ENCODE measurements at places on chromosomes 12 and 14. TPM values are rescaled to one million over a fixed set of nuclear protein-coding genes. Genes with fewer than 3 reads are reported as not detected.

TBC1D30 gene
- 0.11 TPM for total RNA-seq

CYP46A1 gene
- 0.07 TPM for total RNA-seq

KRT78 gene
- not detected for total RNA-seq

YBX3 gene
- 57.9 TPM for total RNA-seq

CD163 gene
- total RNA-seq = not detected

SLC6A15 gene
- not detected for total RNA-seq

TMTC1 gene
- 0.39 TPM for total RNA-seq

KRT2 gene
- 0.09 TPM for total RNA-seq

AMDHD1 gene
- total RNA-seq = 0.86 TPM

POTEM gene
- total RNA-seq = not detected

PTPN21 gene
- not detected for total RNA-seq
